ENCODE measurements at places on chromosomes 7 and 10. TPM values are rescaled to one million over a fixed set of nuclear protein-coding genes. Genes with fewer than 3 reads are reported as not detected.

PLCE1 gene
- 6.6 TPM for total RNA-seq

COBL gene
- total RNA-seq = 9.8 TPM

GDF10 gene
- total RNA-seq = 7.6 TPM

SERPINE1 gene
- 0.74 TPM for total RNA-seq

STRIP2 gene
- total RNA-seq = 9.6 TPM
